ENCODE measurements at places on chromosomes 5 and 9.

DNA sequence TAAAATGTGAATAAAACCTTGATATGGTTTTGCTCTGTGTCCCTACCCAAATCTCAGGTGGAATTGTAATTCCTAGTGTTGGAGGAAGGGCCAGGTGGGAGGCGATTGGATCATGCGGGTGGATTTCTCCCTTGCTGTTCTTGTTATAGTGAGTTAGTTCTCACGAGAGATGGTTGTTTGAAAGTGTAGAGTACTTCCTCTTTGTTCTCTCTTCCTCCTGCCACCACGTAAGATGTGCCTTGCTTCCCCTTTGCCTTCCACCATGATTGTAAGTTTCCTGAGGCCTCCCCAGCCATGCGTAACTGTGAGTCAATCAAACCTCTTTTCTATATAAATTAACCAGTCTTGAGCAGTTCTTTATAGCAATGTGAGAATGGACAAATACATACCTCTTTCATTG, 34.9 kb downstream of the TARS1 start:
- no peak for DNase-seq

GRCh38 chr5:3118340-3118739, 366.9 kb upstream of the IRX2 start:
- DNase-seq, result no peak

DNA sequence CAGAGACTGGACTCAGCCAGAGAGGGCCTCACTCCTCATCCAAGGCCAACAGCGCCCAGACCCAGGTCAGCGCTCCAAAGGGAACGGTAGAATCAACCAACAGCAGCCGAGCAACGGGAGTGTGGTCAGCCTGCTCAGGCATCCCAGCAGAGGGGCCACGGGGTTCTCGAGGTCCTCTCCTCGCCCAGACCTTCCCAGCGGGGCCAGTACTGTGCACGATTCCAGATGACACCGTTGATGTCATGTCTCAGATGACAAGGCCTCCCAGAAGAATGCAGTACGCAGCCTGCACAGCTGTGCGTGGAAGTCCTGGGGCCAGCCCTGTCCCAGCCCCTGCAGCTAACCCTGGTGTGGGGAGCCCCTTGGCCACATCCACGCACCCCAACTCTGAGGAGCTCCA, 141.0 kb upstream of the PPP1R26 start:
- no peak for DNase-seq

- no peak for DNase-seq
Observed at GRCh38 chr9:87592554-87593358, 95.1 kb downstream of the DAPK1 start.

DNA sequence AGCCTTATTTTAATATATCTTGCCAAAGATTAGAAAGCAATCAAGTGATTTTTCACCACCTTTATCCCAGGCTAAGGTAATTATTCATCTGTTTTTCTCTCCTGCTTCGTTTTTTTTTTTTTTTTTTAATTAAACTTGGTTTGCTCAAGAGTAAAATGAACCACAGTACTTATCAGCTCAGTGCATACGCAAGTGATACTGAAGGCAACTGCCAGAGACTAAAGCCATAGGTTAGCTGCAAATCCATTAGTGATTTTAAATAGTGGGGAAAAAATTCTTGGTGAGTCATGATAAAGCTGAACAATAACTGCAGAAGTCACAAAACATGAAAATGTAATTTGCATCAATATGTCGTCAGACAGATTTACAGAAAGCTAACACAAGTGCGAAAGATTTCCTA, 829.1 kb downstream of the PTPRD start:
- DNase-seq, result no peak

- DNase-seq, result no peak
Observed at GRCh38 chr9:134632329-134632728, 9.3 kb upstream of the COL5A1 start.

DNA sequence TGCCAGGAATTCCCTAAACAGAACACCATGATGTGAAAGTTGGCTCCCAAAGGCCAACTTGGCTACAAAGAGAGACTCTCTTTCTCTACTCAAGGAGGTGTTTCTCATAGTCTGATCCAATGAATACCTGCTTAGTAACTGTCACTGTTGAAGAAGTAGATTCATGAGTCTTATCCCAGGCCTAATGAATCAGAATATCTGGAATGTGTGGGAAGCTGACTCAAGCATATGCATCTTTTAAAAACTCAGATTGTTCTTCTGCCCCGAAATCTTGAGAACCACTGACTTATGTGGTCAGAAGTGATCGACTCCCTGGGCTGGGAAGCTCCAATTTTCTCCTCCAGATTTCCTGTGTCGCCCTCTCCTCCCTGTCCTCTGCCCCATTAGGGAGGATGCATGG, 345.6 kb downstream of the PLK2 start:
- DNase-seq, result no peak

GRCh38 chr5:93330506-93330905, 250.5 kb downstream of the NR2F1-AS1 start:
- no peak for DNase-seq

DNA sequence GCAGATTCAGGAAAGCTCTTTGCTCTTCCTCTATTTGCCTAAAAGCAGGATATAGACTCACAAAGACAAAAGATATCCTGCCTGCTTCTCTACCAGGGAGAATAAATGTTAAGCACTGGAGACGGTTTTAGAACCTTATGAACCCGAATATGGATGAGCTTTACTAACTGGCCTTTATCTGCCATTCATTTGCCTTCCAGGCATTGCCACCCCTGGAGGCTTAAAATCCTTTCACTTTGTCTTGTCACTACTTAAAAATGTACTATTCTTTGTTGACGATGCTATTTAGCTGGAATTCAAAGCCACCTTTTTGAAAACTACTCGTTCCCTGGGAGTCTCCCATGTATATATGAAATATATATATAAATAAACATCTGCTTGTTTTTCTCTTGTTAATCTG, 23.2 kb upstream of the LVRN start:
- DNase-seq, result no peak

DNA sequence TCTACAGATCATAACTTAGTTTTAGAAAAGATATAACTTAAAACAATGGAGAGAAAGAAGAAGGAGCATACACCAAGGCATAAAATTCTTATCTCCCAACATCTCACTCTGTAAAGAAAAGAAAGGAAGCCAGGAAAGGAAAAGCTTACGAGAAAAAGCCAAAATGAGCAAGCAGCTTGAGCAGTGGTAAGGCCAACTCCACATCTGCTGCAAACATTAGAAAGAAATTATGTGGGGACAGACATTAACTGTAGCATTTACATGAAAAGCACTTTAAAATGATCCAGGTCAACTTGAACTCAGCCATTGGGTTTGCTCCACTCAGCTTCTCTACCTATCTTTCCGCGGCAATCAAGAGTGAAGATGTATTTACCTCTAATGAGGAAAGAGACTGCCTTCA, 176.9 kb downstream of the BNC2 start:
- DNase-seq, result no peak

DNA sequence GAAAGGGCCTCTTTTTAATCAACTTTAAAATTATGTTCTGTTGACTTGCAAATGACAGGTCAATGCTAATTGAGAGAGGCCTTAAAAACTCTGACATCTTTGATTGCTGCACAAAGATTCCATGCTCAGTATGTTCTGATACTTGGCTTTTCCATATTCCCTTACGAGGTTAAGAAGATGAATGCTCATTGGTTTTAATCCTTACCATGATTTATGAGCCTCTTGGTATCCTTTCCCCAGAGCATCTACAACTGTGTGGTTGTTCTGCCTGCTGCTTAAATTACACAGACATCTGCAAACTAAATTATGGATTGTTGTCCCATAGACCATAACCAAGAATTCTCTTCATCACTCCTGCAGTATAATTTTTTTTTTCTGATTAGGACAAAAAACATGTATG, 352.6 kb downstream of the CDH12 start:
- DNase-seq, result no peak

- DNase-seq, result no peak
Observed at GRCh38 chr9:123775289-123776284, 154.3 kb downstream of the DENND1A start.

DNA sequence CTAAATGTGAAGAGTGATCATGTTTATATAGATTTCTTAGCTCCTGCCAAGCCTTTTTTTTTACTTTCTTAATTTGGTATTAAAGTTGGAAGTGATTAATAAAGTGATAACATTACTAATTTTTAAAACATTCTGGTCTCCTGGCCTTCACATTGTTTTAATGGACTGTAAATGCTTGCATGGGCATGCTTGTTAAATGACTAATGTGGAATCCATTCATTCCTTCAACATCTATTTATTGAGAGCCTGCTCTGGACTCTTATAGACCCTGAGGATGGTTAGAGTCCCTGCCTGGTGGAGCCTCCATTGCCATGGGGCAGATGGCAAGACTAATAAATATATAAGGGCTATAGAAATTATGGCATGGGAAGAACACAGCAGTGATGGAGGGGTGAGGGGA, 103.5 kb downstream of the NTRK2 start:
- no peak for DNase-seq

DNA sequence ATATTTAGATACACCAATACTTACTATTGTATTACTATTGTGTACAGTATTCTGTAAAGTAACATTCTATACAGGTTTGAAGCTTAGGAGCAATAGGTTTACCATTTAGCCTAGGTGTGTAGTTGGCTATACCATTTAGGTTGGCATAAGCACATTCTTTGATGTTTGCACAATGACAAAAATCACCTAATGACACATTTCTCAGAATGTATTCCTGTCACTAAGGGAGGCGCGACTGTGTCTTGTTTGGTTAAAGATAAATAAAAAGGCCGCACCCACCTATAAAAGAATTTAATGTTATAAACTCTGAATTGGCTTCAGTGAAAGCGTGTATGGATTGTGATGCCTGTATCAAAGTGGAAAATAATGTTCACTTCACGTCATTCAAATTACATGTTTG, 1815.4 kb upstream of the CDH6 start:
- no peak for DNase-seq

DNA sequence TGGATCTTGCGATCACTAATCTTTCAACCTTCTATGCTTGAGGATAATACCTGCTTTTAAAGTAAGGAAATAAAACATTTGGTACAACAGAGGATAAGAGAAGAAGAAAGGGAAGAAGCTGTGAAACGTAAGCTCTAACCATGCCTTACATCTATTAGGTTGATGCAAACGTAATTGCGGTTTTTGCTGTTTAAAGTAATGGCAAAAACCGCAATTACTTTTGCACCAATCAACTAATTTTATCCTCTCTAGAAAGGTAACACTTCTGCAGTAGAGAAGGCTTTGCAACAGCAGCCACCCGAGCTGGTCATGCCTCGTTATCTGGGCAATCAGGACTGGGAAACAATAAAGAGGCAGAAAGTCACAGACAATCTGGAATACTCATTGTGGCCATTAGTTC, 224.1 kb downstream of the MED10 start:
- no peak for DNase-seq

GRCh38 chr9:129141066-129142041, 30.1 kb downstream of the PTPA start:
- no peak for DNase-seq

- no peak for DNase-seq
Observed at GRCh38 chr9:99824378-99825171, 2.9 kb downstream of the NR4A3 start.

DNA sequence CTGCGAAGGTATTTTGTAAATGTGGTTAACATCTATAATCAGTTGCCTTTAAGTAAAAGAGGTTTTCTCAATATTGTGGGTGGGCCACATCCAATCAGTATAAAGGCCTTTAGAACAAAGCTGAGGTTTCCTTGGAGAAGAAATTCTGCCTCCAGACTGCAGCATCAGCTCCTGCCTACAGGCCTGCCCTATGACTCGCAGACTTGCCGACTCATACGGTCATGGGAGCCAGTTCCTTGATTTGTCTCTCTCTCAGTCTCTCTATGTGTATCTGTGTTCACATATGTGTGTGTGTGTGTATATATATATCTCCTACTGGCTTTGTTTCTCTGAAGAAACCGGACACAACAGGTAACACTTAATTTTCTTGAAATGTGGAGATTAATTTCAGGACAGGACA, 45.3 kb downstream of the SLC36A1 start:
- DNase-seq, result no peak

DNA sequence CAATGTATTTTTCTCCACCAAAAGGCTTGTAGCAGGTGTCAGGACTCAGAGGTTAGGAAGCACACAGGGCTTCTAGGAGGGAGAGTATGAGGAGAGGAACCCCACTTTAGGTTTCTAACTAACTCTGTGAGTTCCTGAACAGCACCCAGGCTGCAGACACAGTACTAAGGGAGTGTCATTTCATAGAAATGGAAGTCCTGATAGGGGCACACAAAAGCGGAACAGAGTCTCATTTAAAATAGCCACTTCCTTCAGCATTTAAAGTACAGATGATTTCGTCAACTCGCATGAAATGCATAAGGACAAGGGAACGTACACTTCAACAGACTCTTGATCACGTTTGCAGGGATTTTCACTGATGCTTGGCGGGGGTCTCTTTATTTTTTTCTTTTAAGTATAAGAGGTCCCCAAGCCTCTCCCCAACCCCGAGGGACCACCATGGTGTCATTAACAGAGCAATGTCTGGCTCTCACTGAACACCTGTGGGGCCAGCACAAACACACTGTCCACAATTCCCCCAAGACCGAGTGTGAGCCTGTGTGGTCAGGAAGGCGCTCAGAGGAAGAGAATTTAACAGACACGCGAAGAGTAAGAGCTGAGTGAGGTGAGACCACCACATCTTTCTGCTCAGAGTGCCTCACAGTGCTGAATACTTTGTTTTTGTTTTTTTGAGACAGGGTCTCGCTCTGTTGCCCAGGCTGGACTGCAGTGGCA, 82.3 kb downstream of the SECISBP2 start:
- no peak for DNase-seq

GRCh38 chr9:115006660-115007059, 76.3 kb upstream of the TNFSF8 start:
- no peak for DNase-seq

GRCh38 chr5:542319-543311, 18.4 kb upstream of the SLC9A3 start:
- DNase-seq, result no peak

GRCh38 chr5:150272531-150272930, 17.0 kb downstream of the CAMK2A start:
- DNase-seq, result no peak

DNA sequence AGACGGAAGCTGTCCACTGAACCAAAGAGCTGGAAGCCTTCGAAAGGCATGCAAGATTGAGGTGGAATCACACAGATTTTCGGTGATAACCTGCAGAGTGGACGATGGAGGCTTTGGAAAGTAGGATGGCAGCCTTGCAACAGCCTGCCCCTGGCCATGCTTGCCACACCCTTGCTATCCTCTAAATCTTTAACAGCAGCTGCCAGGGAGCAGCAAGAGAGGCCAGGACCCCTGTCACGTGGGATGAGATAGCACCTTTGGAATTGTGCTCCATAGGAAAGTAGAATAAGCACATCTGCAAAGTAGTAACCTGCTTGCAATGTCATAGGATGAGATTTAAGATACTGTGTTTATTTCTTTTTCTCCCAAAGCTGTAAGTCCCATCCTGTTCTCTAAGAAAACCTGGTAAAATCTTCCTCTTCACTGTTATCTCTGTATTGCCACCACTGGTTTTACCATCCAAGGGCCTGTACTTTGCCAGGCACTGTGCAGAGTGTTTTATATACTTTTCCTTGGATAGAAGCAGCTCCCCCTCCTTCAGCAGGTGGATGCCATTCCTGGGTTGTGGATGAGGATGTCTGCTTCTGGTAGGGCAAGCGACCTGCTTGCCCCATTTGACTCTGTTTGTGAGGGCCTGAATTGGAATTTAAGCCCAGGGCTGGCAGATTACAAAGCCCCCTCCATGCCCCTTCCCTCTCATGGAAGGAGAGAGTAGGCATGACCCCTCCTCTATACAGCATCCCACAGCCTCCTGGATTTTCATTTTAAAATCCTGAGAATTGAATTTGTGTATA, 10.1 kb downstream of the TRIO start:
- DNase-seq, result no peak

GRCh38 chr5:83549674-83550073, 78.1 kb downstream of the VCAN start:
- no peak for DNase-seq

Measured in stimulated activated CD8-positive, alpha-beta memory T cell treated with anti-CD3 and anti-CD28 coated beads, Interleukin-2, amount 100 ng/mL, for 1 hour (primary cell).